ENCODE measurements at places on chromosomes 11 and 22.

- DNase-seq = no peak
Measured at GRCh38 chr11:108835624-108836023, 170.8 kb downstream of the DDX10 start.

GRCh38 chr11:105489446-105489845, 120.4 kb upstream of the GRIA4 start:
- DNase-seq = no peak

DNA sequence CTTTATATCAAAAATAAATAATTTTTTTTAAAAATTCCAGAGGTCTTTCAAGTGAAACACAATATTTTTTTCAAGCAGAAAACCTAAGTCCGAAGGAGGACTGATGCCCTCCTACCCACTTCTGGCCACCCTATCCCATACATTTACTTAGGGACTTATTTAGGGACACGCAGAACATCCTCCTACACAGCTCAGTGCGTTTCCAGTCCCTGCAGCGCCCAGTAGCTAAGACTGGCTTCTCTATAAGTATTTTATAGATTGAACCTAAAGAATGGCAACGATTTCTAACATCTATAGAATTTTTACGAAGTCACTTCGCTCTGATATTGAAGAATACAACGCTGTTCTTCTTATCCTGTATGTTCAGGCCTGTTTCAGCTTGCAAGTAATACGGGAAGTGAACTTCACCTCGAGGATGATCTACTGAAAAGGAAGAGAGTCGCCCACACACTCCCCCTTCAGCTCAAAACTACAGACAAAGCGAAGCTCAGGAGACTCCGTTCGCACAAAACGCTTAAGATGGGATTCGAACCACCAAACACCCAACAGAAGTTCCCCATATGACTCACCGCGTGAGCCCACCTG, 328 bp downstream of the CHEK2 start:
- DNase-seq = no peak

DNA sequence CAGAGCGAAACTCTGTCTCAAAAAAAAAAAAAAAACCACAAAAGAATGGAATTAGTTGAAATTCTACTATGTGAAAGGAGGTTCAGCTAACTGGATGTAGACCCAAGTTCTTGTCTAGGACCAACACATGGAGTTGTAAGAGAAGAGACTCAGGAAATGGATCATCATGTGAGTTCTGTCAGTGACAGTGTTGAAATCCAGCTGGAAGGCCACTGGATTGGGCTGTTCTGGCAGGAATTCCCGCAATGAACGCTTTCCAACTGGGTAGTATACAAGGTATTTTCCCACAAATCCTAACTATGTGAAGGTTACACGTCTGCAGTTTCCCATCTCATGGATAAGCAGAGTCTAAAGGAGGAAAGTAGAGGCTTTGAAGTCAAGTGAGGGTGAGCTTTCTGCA, 151.2 kb downstream of the MAML2 start:
- DNase-seq = no peak

Measured in activated CD4-positive, alpha-beta T cell treated with anti-CD3 and anti-CD28 coated beads, Interleukin-2, amount 50 U/mL, for 4 hours (primary cell).